ENCODE measurements at places on chromosomes 6 and 20.

DNA sequence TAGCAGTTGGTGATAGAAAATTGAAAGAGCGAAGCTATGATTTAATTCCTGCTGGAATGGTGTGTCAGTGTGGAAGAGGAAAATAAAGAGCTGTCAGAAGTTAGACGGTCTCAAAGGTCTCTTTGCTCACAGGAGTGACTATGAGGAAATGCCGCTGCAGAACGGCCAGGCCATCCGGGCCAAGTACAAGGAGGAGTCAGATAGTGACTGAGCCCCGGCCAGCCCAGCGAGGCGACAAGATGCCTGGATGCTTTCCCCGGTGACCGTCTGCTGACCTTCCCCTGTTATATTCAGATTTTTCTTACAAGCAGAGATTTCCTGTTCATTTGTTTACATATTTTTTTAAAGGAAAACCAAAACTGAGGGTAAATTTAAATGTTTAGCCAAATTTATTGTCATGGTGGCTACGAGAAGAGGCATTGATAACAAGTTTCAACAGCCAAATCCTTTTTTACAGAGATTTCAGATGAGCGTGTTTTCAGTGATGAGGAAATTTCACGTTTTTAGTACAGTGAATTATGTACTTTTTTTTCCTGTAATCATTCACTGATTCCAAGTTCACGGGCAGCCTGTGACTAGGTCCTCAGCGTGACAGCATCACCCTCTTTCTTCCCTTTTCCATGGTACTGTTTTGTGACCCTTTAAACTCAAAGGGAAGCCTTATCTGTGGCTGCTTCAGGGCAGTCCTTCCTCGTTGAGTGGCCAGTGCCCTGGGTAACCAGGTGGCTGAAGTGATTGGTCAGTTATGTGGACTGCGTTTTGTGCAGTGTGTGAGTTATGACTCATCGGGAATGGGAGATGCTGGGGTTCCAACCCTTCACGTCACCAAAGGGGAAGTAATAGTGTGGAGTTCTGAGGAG, 12.6 kb downstream of the DYNLT1 start:
- peak; percentile 74 for DNase-seq

DNA sequence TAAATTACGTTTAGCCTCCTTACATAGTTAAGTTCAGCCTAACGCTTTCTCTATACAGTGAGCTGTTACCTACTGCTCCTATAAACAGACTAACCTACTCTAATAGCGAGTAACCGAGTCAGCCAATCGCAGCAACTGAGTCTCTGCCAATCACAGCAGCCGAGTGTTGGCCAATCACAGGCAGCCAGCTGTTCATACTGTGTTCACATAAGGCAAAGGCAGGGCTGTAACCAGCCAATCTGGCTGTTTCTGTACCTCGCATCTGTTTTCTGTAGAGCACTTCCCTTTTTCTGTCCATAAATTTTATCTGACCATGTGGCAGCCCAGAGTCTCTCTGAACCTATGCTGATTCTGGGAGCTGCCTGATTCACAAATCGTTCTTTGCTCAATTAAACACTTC, 263.9 kb upstream of the JARID2 start:
- DNase-seq: no peak

GRCh38 chr20:14561741-14562221, 224.4 kb upstream of the FLRT3 start:
- peak; percentile 10 for DNase-seq

- DNase-seq: no peak
Measured at GRCh38 chr20:23241416-23241815, 109.2 kb upstream of the NXT1 start.

- DNase-seq: no peak
Measured at GRCh38 chr20:49354673-49355072, 76.8 kb upstream of the ZNFX1 start.

DNA sequence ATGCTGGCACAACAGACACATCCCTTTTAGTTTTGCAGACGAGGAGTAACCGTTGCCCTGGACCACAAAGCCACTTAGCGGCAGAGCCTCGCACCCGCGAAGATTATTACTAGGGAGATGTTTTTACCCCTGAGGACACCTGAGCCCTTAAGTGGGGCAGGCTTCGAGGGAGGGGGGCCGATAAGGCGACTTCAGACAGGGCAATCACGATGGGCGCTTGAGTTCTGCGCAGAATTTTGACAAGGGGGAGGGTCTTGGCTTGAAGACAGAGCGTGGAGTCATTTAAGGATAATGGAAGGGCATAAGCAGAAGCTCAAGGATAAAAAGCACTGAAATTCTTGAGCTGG, 650 bp upstream of the TTK start:
- DNase-seq: peak; percentile 57

DNA sequence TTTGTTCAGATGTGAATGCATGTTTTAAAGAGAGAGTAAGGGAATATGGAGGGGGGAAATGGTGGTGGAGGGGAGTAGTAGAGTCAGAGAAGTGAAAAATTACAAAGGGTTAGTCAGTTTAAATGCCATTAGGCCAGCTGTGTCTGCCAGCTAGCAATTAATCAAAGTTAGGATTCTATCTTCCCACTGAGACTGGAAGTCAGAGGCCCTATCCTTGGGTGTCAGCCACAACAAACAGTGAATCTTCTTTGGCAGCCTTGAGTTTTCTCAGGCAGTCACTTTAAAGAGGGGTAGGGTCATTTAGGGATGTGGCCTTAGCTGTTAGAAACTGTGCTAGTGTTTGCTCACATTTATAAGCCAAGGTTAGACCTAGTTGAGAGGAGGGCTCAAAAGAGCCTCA, 120.5 kb upstream of the BTBD3 start:
- DNase-seq: no peak

GRCh38 chr6:72218125-72218524, 331.8 kb downstream of the RIMS1 start:
- DNase-seq: peak; percentile 13

DNA sequence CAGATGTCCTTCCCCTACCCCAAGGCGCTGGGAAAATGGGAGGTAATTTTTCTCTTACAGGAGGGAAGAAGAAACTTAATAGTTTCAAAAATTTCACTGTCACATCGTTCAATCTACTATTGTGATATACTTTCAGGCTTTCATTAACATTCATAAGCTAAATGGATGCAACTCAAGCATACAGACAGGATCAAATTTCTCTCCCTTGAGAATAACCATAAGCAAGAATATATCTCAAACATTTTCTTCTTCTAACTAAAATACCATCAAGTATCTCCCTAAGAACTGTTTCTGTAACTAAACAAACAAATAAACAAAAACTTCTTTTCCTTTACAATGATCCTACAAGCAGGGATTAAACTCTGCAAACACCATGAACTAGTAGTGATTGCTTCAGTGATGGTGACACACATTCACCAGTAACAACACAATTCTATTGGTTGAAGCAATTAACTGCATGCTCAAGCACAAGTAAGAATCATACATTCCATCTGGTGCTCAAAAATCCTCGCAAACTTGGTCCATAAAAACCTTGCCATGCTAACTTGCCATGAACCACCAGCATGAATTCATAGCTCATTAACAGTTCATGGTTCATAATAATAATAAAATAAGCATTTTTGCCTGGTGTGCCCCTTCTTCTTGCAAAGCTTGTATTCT, 183.8 kb downstream of the PTPRK start:
- DNase-seq: no peak

DNA sequence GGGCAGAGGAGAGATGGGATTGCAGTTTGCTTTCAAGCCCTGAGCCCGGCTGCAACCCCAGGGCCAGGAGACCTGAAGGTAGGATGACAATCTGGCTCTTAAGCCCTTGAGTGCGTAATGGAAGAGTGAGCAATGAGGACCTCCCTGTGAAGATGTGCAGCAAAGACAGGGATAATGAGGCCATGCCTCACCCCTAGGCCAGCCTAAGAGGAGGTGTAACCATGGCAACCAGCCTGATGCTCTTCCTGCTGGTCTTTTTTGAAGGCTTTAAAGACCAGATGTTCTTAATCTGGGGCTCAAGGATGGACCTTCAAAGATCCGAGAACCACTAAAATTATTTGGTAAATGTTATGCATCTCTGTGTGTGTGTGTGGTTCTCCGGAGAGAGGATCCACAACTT, 8.2 kb downstream of the ARHGAP40 start:
- no peak for DNase-seq

DNA sequence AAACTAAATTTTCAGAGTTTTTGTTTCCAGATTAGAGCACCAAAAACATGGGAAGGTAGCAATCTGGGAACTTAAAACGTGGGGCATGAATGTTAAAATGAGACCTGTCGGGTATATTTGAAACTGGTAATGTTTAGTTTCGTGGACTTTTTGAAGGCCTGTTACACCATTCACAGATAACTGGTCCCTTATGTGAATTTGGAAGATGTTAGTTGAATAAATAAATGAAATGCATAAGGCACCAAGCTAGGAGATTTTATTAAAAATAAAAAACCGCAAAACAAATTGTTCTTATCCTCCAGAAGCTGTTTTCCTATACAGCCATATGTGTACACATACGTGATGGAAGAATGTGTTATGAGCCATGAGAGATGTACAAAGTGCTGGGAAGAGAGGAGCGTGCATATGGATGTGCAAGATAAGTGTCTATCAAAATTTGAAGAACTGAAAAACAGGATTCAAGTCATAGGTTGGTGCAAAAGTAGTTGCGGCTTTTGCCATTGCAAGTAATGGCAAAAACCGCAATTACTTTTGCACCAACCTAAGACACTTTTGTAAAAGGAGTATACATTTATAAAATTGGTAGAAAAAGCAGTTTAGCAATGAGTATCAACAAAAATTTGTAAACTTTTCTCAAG, 700 bp upstream of the MCUR1 start:
- no peak for DNase-seq

DNA sequence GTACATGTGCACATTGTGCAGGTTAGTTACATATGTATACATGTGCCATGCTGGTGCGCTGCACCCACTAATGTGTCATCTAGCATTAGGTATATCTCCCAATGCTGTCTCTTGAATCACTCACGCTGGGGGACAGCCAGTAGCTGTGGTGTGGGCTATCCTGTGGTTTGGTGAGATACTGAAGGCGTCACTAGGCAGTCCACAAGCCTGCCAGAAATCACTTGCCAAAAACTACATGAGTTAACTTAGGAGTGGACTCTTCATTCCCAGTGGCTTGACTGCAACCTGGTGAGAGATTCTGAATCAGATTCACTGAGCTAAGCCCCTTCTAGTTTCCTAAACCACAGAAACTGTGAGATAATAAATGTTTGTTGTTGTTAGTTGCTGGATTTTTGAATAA, 191.3 kb downstream of the TSHZ2 start:
- no peak for DNase-seq

DNA sequence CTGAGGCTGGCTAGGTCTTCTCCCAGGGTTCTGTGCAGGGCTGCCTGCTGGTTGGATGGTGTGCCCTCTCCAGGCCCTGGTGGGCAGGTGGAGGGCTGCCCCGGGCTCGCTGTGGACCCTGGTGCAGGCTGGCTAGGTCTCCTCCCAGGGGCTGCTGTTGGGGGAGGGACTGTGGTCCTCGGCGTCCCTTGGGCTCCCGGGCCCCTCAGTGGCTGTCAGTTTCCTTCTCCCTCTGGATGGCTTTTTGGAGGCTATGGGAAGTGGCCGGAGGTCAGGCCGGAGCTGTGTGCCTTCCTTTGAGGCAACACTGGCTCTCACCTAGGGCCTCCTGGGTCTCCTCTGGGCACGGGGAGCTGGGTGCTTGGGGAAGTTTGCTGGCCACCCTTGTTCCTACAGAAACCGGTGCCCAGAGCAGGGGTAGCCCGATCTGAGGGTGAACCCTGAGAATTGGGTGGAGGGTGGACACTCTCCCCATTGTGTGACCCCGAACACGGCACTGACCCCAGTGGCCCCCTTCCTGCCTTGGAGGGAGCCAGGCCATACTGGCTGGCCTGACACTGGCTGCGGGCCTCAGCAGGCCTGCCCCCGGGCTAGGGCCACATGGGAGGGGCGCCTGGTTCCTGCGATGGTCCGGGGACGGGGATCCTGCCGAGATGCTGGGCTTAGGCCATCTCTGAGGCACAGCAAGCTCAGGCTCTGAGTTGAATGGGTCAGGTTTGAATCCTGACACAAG, 3.8 kb upstream of the CABLES2 start:
- no peak for DNase-seq

DNA sequence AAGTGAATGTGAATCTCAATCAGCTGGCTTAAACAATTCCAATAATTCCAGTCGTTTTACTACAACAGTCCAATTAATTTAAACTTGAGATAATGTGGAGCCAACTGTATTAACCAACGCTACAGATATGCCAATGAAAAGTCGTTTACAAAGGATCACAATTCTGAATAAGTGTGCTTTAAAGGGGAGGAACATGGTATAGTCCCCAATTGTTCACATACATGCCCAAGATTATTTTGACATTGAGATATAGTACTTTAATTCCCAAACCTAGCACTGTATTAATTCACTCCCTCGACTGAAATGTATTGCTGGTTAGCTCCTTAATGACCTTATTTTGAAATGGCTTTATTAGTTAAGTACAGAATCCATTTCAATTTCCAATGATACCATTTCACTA, 2.5 kb downstream of the AKIRIN2 start:
- no peak for DNase-seq

DNA sequence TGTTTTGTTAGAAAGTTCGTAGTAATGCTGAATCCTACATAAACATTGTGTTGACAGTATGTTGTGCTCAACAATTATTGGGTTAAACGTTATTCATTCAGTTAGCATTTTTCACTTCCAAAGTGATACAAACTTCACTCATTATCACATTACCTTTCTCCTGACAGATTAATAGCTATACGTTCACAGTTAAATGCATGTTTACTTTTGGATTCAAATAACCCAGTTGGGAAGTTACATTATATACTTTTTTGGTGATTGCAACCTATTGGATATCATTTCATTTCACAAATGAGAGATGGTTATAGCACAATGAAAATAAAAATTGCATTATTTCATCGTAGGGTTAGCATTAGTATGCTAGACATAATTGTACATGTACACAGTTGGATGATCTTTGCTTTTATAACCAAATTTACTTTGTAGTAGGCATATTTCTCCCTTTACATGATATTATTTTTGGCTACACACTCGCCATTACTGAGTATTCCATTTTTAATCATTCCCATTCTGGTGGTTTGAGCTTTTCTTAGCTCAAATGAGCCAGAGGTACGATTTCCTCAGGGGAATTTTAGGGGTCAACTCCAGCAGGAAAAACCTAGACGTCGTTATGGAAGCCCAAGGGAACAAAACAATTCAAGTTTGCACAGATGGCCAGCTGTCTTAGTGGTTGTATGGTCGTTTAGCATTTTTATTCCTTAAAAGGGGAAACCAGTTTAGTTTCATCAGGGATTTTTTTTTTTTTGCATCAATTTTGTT, 2.1 kb upstream of the HIVEP1 start:
- DNase-seq: no peak

- peak; percentile 81 for DNase-seq
Measured at GRCh38 chr20:561437-562231, 18.0 kb upstream of the CSNK2A1 start.

- DNase-seq: peak; percentile 40
Measured at GRCh38 chr6:30171677-30172471, 8.5 kb downstream of the TRIM15 start.

GRCh38 chr6:151763938-151764680, 43.4 kb upstream of the ESR1 start:
- DNase-seq: peak; percentile 77

- DNase-seq: no peak
Measured at GRCh38 chr20:32052090-32052777, at the start of gene HCK. Gene HCK, plus strand, starts transcription at chr20:32052242.

GRCh38 chr6:131519670-131520436, 53.2 kb upstream of the ARG1 start:
- DNase-seq: peak; percentile 9

- DNase-seq: no peak
Measured at GRCh38 chr6:148423133-148423532, 80.5 kb downstream of the SASH1 start.

Data from lung (tissue), 17 donors.